Trophoblast cell (in vitro differentiated cells and primary cell): ENCODE measurements at places on chromosomes 4 and X.

DNA sequence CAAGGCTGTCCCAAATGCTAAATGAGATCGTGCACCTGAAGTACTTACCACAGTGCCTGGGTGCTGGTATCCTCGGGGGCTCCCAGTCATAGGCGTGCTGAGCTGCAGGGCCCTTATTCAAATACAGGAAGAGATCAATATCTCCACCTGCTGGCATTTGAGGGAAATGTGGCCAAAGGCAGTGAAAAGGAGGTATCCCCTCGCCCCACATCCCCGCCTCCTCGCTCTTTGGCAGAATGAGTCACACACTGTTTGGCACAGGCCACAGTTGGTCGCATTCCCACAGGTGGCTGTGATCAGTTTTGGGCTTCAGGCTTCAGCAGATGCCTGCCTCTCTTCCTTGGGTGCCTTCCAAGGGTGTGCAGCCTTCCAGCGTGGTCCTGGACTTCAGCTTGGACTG lies 28.4 kb downstream of the ZNF185 start:
- no peak for DNase-seq

DNA sequence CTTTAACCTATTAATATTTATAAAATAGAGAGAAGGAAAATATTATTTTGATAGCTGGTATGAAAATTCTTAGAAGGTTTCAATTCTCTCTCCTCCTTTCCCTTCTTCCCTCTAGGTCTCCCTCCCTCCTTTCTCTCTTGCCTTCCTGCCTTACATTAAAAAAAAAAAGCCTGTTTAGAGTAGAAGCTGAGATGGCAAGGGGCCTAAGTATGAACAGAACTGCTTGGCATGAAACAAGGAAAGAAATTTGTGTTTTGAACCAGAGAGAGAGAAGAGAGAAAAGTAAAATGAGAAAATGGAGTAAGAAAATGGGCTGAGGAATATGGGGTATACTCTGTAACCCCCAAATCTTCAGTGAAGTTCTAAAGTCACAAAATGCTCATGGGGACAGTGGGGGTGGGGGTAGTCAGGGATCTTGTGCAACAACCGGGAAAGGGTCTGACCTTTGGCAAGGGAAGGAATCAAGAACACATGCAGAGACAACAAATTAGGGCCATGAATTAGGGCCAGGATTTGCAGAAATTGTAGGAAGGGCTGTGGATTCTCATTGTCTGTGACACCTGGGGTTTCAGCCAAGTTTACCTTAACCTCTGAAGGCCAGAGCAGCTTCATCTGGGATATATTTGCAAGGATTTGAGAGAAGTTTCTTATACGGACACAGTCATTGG lies 30.6 kb downstream of the SUPT20HL2 start:
- DNase-seq = no peak

GRCh38 chr4:16237715-16238114 lies 11.4 kb upstream of the TAPT1 start:
- no peak for DNase-seq

- no peak for DNase-seq
These were observed 21.5 kb downstream of the RTL5 start for GRCh38 chrX:72110051-72110875.

- no peak for DNase-seq
These were observed 12.0 kb downstream of the CXorf58 start for GRCh38 chrX:23919706-23920320.

GRCh38 chr4:48017108-48017571 lies 568 bp downstream of the NIPAL1 start:
- DNase-seq = peak; percentile 93

- DNase-seq = no peak
These were observed 325.0 kb downstream of the FBXO8 start for GRCh38 chr4:173958445-173958844.

DNA sequence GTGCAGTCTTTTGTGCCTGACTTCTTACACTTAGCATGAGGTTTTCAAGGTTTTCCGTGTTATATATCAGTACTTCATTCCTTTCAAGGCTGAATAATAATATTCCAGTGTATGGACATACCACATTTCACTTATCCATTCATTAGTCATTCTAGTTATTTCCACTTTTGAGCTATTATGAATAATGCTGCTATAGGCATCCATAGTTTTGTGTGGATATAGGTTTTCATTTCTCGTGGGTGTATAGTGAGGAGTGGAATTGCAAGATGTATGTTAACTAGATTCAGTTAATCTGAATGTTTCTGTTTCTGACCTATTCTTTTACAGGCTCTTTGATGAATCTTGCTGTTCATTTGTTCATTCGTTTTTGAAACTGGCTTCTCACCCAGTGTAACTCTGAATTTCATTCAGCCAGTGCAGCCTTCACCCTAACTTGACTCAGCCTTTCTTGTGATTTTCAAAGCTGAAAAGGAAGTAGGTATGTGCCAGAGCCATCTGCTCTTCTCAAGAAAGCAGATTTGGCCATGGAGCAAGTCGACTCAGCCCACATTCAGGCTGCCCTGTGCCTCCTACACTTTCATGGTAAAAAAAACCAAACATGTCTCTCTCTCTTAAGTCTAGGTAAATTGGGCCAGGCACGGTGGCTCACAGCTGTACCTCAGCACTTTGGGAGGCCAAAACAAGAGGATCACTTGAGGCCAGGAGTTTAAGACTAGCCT lies 56.3 kb upstream of the NOCT start:
- DNase-seq = no peak

- no peak for DNase-seq
These were observed 82.6 kb downstream of the PCDH7 start for GRCh38 chr4:30802622-30803323.

GRCh38 chrX:40197071-40197470 lies 99.3 kb upstream of the BCOR start:
- no peak for DNase-seq

- no peak for DNase-seq
These were observed 332.2 kb downstream of the GASK1B start for GRCh38 chr4:157840648-157841047.

DNA sequence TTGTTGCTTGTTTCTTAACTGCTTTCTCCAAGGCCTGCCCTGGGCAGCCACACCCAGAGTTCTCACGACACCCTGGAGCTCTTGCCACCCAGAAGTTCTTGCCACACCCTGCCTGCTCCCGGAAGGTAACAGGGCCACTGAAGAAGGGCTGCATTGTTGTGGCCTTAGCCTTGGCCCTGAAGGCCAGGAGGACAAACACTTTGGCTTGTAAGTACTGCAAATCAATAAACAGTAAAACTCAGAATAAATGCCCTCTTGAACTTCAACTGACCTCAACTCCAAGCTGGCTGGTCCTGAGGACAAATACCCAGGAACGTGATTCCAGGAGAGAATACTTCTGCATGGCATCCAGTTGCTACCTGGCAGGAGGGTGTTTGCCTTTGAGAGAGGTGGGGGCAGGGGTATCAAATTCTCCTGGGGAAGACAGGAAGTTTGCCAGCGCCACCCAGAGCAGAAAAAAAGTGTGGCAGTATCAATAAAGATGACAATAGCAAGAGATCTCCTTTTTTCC lies 54.1 kb downstream of the TLR10 start:
- DNase-seq = no peak

- no peak for DNase-seq
These were observed 108.9 kb downstream of the CDS1 start for GRCh38 chr4:84691800-84692199.

GRCh38 chrX:67435536-67435935 lies 108.3 kb upstream of the AR start:
- no peak for DNase-seq

DNA sequence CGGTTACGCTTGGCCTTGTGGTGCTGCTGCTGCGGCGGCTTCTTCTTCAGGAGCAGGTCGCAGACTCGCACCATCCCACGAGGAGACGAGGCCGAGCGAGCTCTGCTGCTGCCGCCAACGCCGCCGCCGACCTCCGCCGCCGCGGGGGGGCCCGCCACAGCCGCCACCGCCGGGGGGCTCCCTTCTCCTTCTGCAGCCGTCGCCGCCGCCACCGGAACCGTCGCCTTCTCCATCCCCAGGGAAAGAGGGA lies 237 bp downstream of the ANKRD17 start:
- DNase-seq = no peak

- DNase-seq = no peak
These were observed 60.7 kb downstream of the GAB1 start for GRCh38 chr4:143397335-143397734.

- DNase-seq = no peak
These were observed 3.1 kb downstream of the MTMR1 start for GRCh38 chrX:150696331-150696730.

- DNase-seq = no peak
These were observed 667.2 kb downstream of the GRID2 start for GRCh38 chr4:92970996-92971395.

DNA sequence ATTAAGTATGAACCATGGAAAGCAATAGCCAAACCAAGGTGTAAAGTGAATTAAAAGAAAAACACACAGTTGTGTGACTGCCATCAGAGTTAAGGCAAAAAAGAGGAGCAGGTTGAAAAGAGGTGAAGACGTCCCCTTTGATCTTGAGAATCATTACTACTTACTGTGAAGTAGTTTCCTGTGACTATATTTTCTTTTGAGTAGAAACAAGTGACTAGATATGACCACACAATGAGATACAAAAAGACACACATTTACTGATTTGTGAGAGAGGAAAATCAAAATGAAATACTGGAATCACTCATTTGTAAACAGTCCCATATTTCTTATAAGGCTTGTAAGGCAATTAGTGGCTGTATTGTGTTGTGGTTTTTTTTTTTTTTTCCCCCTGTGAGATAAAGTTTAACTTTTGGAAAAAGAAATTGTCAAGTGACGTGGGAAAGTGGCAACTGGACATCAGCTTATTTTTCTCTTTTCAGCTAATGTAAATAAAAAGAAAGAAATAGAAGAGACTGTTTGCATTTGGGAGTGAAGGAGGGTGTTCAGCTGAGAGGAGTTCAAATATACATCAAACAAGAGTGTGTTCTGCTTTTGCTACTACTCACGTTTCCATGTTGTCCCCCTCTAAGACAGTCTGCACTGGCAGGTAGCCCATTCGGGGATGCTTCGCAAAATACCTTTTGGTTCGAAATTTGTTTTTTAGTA lies 106.4 kb upstream of the FTHL17 start:
- DNase-seq = no peak

DNA sequence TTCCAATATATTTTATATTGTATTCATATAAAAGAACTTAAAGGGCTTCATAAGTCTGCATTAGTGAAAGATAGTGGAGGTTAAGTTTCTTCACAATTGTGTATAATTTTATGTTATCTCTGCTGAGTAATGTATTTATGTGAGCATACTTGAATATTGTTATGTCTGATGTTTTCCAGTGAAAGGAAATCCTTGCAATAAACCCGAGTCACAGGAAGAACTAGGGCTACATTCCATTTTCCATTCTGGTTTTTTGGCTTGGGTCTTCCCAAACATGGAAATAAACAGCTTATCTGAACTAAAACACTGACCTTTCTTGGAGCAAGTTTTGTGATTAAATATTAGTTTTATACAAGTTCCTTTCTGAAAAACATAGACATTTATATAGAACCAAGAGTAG lies 231.3 kb upstream of the GPRIN3 start:
- DNase-seq = no peak

GRCh38 chrX:139932073-139932900 lies 566 bp downstream of the ATP11C start:
- DNase-seq = peak; percentile 48

GRCh38 chrX:130393451-130394074 lies 8.1 kb upstream of the GPR119 start:
- peak; percentile 58 for DNase-seq

GRCh38 chr4:62661821-62662220 lies 1461.7 kb downstream of the ADGRL3 start:
- DNase-seq = no peak

- DNase-seq = no peak
These were observed 27.6 kb upstream of the C4orf54 start for GRCh38 chr4:99685234-99685633.

DNA sequence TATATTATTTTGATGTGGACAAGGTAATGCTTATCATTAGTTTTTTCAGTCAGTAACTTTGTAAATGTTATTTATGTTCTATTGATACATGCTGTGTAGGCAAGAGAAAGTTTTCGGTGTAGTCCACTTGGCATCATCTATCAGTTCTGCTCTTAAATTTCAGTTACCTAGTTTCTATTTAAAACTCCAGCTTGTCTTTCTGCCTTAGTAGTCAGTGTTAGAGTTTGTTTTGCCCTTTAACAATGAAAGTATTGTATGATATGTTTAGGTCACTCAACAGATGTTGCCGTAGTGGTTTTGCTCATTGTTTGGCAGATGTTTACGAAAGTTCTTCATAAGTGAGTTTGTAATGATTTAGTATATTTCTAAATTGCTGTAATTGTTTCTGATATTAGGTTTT lies 34.9 kb upstream of the FHDC1 start:
- no peak for DNase-seq

DNA sequence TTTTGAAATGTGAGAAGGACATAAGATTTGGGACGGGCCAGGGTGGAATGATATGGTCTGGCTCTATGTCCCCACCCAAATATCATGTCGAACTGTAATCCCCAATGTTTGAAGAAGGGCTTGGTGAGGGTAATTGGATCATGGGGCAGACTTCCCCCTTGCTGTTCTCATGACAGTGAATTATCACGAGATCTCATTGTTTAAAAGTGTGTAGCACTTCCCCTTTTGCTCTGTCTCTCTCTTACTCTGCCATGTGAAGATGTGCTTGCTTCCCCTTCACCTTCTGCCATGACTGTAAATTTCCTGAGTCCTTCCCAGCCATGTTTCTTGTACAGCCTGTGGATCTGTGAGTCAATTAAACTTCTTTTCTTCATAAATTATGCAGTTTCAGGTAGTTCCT lies 17.5 kb downstream of the MTMR8 start:
- DNase-seq = no peak

GRCh38 chrX:68431836-68432235 lies 1.5 kb downstream of the OPHN1 start:
- DNase-seq = no peak

DNA sequence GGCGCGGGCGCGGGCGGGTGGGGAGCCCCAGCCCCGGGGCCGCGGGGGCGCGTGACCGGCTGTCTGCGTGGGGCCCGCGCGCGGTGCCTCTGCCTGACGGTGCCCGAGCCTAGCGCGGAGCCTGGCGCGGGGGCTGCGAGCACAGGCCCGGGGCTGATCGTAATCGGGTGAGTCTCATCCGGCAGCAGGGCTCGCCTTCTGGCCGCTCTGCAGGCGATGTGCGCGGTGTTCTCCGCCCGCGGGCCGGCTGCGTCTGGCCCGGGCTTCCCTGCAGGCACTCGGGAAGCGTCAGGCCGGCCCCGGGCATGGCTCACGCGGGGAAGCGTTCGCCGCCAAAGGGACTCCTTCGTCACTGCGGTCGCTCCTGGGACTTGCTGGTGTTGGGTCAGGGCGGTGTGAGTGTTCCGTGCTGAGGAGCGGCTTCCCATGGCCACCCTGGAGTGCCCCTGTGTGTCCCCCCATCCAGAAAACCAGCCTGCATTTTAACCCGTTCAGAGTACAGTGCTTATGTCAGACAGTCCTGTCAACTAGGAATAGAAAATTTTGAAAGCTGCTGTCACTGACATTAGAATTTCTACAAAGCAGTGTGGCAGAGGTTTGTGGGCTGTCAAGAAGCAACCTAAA lies 40.6 kb downstream of the FAM149A start:
- peak; percentile 55 for DNase-seq
